ENCODE measurements at places on chromosomes 1 and 21.

DNA sequence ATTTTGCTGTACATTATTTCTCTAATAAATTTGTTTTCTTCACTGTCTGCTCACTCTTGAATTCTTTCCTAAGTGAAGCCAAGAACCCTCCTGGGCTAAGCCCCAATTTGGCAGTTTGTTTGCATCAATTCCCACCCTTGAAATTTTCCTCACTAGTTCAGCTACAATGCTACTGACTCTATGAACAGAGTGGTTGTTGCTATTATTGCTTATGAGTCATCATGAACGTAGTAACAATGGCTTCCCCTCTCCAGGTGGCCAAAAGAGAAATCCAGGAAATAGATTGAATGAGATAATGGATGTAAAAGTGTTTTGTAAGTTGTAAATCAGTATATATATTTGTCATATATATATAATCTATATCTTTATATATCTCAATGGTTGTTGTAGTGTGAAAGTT is 193.0 kb downstream of the URB2 start:
- no peak for DNase-seq

DNA sequence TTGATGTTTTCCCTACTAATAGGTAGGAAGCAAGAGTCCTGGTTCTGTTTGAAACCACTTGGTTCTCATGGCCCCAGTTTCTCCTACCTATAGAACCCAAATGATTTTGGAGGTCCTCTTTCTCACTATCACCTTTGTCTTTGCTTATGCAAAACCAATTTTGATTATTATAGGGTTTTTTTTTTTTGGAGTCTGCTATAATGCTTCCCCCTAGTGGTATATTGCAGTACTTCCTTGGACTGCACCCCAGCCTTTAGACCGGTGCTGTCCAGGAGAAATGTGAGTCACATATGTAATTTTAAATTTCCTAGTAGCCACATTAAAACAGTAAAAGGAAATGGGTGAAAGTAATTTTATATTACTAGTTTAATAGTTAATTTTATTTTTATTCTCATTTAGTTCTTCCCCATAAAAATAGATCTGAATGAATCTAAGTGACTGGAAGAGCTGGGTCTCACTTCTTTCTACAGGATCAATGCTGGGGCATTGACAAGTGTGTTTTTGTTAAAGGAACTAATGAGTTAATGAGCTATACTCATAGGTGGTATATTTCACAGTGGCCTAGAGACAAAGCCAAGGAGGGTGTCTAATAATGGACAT is 10.6 kb downstream of the FCMR start:
- peak; percentile 59 for DNase-seq

DNA sequence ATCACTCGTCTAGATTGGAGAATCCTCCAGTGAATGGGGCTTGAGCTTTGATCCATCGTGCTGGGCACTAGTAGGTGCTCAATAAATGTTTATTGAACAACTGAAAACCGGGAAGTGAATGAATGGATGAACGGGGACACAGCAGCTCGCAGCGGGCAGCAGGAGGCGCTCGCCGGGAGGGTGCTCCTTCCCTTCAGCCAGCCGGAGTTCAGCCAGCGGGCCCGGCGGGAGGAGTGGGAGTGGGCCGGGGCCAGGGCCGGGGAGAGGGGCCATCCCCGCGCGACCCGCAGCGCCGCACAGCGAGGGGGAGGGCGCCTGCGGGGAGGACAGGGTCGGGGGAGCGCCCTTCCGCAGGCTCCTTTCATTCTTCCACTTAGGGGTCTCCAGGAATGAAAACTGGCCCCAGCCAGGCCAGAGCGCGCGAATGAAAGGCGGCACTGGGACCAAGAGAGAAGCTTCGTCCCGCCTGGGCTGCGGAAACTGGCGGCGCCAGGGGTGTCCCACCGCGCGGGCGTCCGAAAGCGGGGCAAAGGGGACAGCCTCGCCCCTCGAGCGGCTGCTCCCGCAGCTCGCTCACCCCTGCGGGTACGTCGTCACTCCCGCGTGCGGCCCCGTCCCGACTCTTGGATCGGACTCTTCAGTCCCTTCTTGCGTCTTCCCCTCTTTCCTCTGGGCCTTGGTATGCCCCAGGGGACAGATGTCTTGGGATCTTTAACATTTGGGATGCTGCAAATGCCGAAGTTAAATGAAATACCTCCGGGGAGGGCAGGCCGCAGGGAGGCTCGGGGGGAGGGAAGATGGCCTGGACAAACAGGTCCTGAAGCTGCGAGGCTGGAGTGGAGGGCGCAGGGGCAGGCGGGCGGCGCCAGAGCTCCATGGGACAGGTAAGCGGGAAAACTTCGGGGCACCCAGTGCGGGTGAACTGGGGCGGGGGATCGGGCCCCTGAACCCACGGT is 3.6 kb upstream of the INAVA start:
- DNase-seq, result peak; percentile 27

GRCh38 chr21:44939532-44940115 is at the start of gene SLX9:
Gene SLX9 (plus strand): TSS chr21:44940029. CDS start chr21:44940058, 29 bp downstream.
- DNase-seq, result peak; percentile 39

Data from endothelial cell of umbilical vein (primary cell).